HT1080 (cell line): ENCODE measurements at places on chromosomes 7 and 10. TPM values are rescaled to one million over a fixed set of nuclear protein-coding genes. Genes with fewer than 3 reads are reported as not detected.

- no peak for DNase-seq
Measured at GRCh38 chr10:955127-955819, 23.8 kb upstream of the LARP4B start.

- DNase-seq, result no peak
Measured at GRCh38 chr10:133201948-133202725, 27.9 kb upstream of the UTF1 start.

DNA sequence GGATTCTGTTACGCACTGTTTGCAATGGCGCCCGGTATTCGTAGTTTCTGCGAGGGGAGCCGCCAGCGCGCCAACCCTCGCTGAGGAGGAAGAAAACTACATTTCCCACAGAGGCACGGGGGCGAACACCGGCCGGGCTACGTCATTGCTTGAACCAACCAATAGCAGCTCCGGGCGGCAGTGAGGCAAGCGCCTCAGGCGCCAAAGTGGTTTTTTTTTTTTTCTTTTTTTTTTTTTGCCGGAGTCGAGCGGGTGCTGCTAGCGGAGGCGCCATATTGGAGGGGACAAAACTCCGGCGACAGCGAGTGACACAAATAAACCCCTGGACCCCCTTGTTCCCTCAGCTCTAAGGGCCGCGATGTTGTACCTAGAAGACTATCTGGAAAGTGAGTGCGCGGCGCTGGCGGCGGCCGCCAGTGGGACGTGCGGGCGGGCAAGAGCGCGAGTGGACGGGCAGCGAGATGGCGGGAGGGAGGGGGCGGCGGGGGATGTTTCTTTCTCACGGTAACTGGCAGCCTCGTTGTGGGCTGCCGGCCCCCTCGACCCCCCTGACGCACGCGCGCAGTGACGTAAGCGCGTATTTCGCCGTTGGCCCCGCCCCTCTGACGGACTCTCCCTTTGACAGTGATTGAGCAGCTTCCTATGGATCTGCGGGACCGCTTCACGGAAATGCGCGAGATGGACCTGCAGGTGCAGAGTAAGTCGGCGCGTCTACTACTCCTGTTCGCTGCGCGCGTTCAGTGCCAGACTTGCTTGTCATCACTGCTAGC lies at the start of gene ING3:
ING3 (plus strand) TSS at position 239 of the 770 bp plus-strand sequence; CDS start at position 359, 120 bp downstream.
- DNase-seq, result peak; percentile 98

DNA sequence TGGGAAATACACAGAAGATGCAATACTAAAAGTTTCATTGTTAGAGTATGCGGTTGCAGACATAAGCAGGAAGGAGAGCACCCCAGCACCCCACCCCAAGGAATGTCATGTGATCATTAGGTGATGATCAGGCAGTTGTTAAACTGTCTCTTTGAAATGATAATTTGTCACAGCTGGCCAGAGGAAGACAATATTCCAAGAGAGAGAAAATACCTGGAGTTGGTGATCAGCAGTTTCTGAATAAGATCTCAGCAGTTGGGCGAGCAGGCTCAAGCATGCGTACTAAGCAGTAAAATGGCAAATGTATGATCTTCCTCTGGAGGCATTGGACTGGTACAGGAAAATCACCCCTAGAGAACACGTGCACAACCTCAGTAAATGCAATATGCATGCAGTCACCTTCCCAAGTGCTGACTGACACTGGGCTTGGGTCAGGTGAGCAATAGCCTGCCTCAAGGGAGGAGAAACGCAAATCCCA lies 250.1 kb upstream of the MBL2 start:
- DNase-seq, result no peak

DNA sequence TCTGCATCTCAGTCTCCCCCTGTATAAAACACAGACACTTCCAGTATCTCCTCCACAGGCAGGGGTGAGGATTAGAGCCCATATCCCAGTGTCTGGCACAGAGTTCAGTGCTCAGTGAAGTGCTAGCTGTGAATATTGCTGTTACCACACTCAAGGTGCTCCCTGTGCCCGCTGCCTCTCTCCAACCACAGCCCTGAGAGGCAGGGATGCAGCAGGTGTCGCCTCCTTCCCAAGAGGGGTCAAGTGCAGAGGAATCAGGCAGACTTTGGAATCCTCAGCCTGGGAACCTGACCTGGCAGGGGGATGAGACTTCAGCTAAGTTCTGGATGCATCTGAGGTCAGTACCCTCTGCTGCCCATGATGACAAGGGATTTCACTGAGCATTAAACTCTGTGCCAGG lies 163.1 kb downstream of the GFRA1 start:
- no peak for DNase-seq

DNA sequence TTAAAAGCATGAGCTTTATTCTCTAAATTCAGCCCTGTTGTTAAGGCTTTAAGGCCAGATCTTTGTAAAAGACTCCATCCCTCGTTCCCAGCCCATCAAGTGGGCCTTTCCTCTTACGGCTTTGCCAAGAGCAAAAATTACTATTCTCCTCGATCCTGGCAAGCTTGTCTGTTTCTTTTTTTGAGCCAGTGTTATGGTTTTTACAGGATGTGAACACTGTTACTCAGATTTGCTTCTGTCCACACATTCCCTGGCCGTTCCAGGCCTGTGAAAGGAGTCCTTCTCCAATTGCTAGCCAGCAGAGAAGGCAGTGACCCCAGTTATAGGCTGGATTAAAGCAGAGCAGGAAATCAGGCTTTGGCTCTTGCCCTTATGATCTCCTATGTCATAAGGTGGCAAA lies 47.0 kb upstream of the EPC1 start:
- DNase-seq, result no peak

The FEZF1 gene
- total RNA-seq, result not detected in 2 replicates

The LIPJ gene
- total RNA-seq, result not detected in 2 replicates
